Erythroblast (primary cell): ENCODE measurements at places on chromosomes 11 and 22.
A peak's percentile ranks its signal among the peaks of the same experiment; 100 is the strongest.

DNA sequence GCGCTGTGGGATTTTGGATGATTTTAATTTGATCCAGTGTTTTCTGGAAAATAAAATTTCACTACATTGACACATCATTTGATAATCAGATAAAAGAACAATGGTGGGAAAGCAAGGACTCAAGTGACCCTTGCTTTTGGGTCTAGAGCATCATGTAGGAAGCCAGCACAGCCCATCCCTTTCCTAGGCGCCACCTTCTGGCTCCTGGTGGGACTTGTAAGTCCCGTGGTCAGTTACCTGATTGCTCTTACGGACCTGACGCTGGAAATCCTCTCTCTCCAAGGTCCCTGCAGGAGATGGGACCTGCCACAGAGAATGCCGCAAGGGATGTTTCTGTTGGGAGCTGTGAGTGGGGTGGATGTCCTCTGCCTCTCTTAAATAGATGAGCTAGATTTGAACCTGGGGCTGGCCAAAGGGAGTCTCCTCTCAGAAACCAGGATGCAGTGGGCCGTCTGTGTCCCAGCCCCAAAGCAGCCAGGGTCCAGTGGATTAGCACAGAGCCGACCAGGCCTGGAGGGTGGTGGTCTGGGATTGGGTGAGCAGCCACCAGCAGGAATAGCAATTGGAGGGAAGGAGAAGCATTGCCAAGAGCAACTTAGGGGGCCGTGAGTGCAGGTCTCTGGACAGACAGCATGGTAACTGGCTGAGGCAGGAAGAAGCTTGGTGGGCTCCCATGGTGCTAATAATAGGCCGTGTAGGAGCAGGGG is 21.7 kb downstream of the TIMP3 start:
- DNase-seq, result peak; percentile 51

GRCh38 chr11:134405436-134405835 is 6.6 kb downstream of the B3GAT1 start:
- no peak for DNase-seq

- peak; percentile 3 for DNase-seq
These were observed 54.5 kb downstream of the TRIM44 start for GRCh38 chr11:35717043-35717442.

DNA sequence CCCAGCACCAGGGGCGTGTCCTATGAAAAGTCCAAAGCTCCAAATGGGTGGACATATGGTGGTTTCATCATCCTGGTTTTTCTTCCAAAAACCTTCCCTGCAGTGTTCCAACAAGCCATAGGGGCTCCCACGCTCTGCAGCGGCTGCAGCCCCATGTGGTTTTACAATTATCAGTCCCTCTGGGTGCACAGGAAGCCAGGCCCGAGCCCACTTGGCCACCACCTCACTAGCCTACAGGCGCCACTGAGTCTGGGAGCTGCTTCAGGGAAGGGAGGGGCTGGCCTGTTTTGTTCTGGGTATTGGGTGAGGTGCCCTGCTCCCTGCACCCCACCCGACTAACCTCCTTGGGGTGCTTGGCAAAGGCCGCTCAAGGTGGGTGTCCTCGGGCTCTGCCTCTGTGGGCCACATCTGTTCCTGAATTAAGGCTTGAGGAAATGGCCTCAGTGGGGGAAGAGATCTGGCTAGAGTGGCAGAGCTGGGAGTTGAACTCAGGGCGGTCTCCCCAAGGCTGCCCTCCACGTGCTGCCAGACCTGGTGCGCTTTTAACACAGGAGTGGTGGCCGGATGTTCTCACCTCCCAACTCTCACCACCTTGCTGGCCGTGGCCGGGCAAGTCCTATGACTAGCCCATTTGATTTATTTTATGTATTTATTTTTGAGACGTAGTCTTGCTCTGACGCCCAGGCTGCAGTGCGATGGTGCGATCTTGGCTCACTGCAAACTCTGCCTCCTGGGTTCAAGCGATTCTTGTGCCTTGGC is 5.3 kb upstream of the CDC42BPG start:
- DNase-seq, result no peak

GRCh38 chr11:128595775-128596174 is 8.4 kb upstream of the ETS1 start:
- no peak for DNase-seq

GRCh38 chr22:46500201-46500600 is 37.2 kb downstream of the CELSR1 start:
- no peak for DNase-seq

- no peak for DNase-seq
These were observed 16.8 kb upstream of the TMEM191C start for GRCh38 chr22:21450320-21450831.

GRCh38 chr11:64753380-64754123 is 6.2 kb downstream of the PYGM start:
- DNase-seq, result no peak

GRCh38 chr11:291281-292210 is 2.6 kb downstream of the PGGHG start:
- DNase-seq, result no peak

GRCh38 chr11:117833401-117833891 is 8.9 kb upstream of the FXYD2 start:
- no peak for DNase-seq

GRCh38 chr11:15911377-15912044 is 444.8 kb downstream of the SOX6 start:
- no peak for DNase-seq

GRCh38 chr22:36663561-36663960 is 40.0 kb downstream of the CACNG2 start:
- no peak for DNase-seq

DNA sequence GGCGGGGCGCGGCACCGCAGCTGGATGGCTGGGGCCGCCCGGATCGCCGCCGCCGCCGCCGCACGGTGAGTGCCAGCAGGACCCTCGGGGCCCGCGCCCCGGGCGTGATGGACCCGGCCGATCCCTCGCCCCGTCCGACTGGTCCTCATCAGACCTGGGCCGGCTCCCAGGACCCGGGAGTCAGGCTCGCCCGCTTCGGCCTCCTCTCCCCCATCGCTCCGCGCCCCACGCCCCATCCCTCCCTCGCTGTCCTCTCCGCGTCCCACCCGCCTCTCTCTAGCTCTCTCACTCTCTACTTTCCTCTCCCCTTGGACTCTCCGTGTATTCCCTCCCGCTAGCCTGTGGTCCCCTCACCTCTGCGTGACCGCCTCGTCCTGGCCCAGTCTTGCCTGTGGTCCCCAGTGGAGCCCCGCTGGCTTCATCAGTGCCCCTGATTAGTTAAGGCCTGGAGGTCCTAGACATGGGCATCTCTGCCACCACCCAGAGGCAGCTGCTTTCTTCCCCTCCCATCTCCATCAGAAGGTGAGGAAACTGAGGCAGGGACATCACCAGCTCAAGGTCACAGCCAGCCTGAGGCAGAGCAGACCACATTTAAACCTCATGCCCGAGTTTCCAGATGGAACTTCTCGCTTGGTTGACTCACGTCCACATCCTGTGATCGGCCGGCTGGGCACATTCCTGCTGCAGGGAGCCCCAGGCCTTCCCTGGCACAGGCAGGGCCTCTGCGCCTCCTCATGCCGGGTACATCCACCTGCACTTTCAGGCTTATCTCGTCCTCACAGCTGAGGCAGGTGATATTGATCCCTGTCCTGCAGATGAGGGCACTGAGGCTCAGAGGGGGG is 429 bp downstream of the SLC39A13 start:
- no peak for DNase-seq

DNA sequence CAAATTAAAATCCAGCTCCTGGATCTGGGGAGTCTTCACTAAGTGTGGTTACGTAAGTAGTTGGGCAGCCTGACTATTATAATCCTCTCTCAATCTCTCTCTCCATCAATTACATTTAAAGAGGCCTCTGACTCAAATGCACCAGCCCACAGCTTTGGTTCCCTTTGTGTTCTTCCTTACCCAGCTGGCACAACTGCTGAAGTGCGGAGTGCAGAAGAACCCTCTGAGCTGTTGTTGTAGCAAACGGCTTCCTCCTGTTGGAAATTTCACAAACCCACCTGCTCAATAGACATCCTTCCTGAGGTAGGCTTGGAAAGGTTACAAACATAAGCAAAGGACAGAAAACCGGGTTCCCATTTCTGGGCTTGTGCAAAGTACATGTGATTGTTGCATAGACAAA is 17.0 kb upstream of the SORL1 start:
- DNase-seq, result no peak

DNA sequence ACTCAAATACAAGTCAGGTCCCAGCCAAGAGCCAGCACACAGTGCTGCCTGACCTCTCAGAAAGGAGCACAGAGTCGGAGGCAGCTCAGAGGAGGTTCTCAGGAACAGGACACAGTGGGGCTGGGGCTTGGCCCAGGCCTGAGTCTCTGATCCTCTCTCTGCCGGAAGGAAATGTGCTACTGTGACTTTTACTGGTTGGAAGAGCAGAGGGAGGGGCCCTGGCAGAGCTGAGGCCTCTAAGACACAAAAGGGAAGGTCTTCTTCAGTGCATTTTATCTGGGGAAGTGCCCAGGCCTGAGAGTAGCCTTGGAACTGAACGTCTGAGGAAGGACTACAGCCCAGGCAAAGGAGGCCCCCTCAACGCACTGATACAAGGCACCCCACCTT is 16.2 kb upstream of the CASTOR1 start:
- peak; percentile 37 for DNase-seq

DNA sequence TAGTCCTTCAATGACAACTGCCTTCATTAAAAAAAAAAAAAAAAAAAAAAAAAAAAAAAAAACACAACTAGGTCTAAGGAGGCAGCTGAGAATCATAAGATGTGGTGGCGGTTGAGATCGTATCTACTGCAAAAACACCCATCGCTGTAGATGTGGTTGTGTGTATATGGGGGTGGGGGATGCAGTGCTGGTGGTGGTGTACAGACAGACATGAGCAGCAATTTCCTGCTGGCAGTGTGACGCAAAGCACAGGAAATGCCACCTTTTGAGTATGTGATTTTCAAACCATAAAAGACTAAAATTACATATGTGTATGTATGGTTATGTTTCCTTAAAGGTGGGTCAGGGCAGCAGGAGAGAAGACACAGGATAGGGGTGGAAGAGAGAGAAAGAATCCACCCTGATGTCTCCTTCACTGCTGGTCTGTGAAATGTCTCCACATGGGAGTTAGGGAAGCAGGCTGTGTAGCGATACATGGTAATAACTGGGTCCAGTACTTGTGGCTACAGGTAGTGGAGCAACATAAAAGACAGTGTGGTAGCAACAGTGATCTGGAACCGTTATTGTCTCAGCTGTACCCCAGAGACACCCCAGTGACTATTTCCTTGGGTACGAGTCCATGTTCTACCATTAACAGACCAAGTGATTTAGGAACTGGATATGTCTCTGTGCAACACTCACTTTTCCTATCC is 57.9 kb downstream of the SYTL2 start:
- peak; percentile 84 for DNase-seq

DNA sequence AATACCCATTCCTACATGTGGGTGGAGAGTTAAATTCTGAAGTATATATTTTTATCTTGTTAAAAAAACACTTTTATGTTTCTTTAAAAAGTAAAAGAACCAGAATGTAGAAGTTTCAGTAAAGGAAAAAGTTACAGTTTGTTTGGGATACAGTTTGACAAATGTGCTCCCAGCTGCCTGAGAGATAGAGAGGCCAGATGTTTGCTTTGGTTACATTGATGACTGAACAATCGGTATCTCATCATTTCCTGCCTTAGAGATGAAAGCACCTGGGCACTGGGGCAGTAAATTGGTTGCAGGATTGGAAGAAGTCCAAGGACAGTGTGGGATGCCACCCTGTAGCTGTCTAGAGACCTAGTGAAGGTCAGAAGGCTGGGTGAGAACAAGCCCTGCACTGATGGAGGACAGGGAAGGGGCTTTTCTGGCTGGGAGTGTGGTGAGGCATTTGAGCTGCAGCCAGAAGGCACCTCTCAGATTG is 16.6 kb downstream of the MED15 start:
- DNase-seq, result no peak

GRCh38 chr22:19002684-19003038 is 66.6 kb upstream of the PRODH start:
- DNase-seq, result no peak

DNA sequence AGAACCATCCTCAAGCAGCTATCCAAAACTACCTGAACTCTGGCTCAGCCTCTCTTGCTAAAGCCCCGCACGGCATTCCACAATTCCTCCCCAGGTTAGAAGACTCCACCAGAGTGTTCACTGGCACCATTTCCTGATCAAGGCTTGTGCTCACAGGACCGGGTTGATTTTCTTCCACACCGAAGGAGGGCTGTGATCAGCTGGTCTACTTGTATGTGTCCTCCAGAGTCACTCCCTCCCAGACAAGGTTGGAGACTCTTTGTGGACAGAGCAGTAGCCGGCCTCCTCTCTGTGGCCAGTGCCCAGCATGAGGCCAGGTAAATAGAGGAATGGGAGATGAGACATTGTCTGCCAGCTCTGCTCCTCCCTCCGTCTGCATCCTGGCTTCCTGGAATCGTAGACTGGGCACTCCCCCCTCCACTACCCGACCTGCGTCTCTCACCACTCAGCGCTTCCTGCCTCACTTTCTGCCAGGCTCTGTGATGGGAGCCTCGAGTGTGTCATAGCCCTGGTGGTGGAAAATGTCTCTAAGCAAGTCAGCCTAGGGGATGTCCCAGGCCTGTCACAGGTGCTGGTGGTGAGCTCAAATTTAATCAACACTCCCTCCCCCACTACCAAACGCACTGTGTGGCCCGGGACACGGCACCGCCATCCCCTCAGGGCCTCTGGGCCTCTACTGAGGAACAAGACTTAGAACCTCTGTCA is 12.5 kb upstream of the TMPRSS6 start:
- DNase-seq, result no peak

DNA sequence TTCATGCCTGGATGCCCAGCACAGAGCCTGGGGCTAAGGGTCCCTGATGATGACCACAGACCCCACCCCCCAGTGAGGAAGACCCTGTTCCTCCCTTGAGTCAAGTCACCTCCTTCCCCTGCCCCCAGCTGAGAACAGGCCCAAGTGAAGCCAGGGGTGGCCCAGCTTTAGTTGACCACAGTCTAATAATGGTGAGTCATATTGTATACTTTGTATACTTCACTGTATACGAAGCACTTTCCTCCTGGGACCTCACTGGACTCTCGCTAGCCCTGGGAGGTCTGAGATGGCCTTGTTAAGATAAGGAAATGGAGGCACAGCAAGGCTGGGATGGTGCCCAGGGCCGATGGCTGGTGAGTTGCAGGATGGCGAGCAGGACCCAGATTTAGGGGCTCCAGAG is 3.7 kb upstream of the FLRT1 start:
- DNase-seq, result no peak

- no peak for DNase-seq
These were observed 132.1 kb upstream of the DDI1 start for GRCh38 chr11:103904324-103904667.

DNA sequence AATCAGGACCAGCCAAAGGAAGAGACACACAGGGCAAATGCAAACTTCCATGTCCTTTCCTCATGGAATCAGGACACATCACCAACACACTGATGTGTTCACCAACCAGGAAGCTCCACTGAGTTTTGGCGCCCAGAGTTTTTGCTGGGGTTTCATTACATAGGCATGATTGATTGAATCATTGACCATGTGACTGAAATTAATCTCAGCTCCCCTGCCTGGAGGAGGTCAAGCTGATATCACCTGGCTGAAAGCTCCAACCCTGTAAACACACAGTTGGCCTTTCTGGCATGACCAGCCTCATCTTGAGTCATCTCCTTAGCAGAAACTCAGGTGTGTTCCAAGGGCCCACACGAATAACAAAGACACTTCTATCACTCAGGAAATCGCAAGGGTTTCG is 133.2 kb downstream of the TRIM29 start:
- no peak for DNase-seq

GRCh38 chr11:121844016-121844415 is 272.0 kb downstream of the BLID start:
- DNase-seq, result no peak
